Fibroblast of skin of left biceps (primary cell): ENCODE measurements at places on chromosomes 6 and 20.

DNA sequence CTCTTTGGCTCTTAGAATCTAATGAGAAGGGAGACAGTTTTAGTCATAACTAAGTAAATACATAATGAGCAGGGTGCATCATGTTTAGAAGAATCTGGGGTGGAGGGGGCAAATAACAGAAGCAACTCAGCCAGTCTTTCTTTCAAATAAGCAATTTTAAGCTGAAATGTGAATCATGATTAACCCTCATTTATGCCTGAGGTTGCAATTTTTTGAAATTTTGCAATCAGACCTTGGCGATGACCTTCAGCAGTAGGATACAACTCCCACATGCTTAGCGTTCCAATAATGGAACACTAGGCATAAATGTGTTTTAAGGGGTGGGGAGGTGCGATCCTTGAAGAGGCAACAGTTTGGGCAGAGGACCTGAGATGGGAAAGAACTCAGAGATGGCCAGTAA lies 30.6 kb downstream of the TMEM14B start:
- DNase-seq = no peak

DNA sequence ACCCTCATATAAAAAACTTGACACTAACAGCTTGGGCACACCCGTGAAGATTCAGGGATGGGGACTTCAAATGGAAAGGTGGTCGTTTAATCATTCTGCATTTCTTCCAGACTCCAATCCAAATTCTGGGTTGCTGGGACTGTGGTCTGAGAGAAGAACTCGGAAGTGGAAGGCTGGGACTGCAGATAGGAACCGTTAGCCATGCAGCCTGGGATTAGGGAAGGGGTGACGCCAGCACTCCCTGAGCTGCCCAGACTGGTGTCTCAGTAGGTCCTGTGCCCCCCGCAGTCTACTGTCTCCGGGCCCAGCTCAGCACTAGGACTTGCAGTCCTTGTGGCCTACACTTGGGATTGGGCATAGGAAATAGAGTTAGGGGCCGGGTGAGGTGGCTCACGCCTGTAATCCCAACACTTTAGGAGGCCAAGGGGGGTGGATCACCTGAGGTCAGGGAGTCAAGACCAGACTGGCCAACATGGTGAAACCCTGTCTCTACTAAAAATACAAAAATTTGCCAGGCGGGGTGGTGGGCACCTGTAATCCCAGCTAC lies 511 bp upstream of the CLIC1 start:
- no peak for DNase-seq

DNA sequence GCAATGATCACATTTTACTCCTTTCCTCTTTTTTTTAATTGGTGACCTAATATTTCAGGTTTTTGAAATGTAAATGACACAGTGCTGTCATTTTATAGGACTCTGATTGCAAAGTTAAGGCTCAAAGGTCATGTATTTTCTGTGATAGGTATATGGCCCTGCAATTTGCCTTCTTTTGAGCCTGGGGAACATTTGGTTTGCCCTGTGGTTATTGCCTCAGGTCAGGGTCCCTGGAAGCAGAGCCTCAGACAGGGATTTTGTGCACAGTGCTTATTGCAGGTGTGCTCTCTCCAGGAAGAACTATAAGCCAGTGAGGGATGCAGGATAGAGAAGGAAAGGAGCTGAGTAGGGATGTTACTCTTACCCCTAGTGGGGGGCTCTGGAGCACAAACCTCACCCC lies 229.3 kb upstream of the ECI2 start:
- DNase-seq = no peak

GRCh38 chr20:24935140-24935539 lies 13.9 kb upstream of the CST7 start:
- no peak for DNase-seq

DNA sequence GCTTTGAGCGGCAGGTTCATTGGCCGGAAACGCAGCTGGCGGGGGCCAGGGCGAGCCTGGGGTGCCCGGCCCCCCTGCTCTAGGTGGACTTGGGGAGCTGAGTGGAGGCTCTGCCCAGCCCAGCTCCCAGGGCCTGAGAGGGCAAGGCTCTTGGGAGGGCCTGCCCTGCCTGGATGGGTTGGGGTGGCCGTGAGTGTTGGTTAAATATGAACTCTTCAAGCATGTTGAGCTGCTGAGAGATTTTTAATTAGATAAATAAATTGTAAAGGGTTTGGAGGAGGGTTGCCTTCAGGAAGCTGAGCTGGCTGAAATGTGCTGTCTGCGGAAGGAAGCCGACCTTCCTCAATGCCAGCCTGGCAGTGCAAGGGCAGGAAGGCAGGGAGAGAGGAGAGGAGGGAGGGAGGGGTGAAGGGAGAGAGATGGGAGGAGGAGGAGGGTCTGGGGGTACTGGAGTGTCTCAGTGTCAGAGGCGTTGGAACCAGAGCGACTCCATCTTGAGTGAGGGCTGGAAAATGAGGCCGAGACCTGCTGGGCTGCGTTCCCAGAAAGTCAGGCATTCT lies 39.4 kb upstream of the PMEPA1 start:
- no peak for DNase-seq

DNA sequence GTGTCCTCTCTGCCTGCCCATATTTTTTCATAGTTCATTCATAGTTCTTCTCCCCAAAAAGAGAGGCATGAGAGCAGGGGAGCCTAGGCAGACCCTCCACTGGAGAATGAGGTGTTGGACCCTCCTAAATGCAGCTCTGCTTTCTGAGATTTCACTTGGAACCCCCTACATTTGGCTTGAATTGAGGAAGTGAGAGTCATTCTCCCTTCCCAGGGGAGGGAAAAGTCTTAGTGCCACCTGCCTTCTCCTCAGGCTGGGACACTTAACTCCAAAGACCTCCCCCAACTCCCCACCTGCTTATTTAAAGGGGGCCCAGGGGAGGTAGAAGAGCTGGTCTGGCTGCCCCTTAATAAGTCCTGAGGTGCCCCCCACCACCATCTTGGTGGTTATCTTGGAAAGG lies 78.2 kb downstream of the CHMP4B start:
- DNase-seq = no peak

- DNase-seq = no peak
Observed at GRCh38 chr6:16665992-16666391, 95.3 kb downstream of the ATXN1 start.

GRCh38 chr6:145532361-145532760 lies 203.0 kb downstream of the EPM2A start:
- no peak for DNase-seq

DNA sequence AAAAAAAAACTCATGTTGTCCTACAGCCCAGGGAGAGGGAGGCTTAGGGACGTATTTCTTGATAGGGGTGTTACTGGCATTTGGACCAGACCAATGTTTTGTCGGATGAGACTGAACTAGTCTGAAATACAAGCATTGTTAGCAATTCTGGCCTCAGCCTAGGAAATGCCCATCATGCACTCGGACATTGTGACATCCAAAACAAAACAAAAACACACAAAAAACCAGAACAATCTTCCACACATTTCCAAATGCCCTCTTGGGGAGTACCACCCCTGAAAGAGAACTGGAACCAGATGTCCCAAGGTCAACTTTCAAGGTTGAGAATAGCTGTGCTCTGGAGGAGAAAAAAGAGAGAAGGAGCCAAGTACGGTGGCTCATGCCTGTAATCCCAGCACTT lies 299.1 kb upstream of the JARID2 start:
- DNase-seq = no peak

DNA sequence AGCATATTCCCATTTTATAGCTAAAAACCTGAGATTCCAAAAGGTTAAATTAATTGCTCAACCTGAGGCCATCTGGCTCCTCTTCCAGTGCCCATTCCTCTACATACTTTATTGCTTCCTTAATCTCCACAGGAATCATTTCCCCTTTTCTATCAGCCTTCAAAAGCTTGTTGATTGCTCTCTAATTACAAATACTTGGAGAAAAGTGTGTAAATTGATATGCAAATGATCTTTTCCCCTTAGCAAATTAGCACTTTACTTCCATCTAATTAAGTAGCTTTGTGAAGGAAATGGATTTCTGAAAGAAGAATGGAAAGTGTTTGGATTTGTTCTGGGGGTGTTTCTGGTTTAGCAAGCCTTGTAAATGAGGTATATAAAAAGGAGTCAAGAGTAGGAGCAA lies 323.3 kb downstream of the GRIK2 start:
- no peak for DNase-seq

GRCh38 chr20:47262008-47262364 lies 94.5 kb downstream of the ZMYND8 start:
- DNase-seq = no peak

GRCh38 chr6:57173886-57174510 lies 1.9 kb downstream of the BAG2 start:
- DNase-seq = peak; percentile 47

DNA sequence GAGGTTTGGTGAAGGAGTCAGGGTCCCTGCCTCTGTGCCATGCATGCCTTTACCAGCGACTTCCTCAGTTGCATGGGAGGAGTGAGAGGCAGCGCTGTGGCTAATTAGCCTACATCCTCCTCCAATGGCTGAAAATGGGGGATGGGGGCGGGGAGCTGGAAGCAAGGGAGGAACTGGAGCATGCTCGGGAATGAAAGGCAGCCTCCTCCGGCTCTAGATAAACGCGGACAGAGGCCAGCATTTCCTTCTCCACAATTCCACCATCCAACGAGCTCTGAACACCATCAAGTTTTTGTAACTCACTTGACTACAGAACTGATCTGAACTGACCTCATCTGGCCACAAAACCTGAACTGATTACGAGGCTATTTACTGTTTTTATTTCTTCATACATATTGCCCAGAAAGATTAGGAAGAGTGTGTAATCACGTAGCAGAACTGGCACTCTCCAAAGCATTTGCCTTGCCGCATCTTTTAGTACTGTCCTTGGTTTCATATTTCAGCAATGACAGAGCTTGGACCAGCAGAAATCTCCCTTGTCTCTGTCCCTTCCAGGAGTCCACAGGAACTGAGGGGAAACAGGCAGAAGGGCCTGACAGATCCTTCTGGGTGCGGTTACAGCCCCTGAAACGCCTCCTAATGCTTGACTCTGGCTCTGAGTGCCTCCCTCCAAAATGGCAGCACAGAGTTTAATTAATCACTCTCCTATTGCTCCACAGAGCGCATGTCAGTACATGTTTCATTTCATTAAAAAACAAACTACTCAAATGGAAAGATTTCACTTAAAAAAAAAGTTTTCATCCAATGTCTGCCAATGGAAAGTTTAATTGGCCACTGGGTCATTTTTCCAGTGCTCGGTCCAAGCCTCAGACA lies 58.2 kb upstream of the TRAF3IP2 start:
- DNase-seq = no peak

- DNase-seq = no peak
Observed at GRCh38 chr6:132023490-132023889, 72.3 kb upstream of the CCN2 start.

GRCh38 chr6:121550491-121551010 lies 115.1 kb downstream of the GJA1 start:
- no peak for DNase-seq

DNA sequence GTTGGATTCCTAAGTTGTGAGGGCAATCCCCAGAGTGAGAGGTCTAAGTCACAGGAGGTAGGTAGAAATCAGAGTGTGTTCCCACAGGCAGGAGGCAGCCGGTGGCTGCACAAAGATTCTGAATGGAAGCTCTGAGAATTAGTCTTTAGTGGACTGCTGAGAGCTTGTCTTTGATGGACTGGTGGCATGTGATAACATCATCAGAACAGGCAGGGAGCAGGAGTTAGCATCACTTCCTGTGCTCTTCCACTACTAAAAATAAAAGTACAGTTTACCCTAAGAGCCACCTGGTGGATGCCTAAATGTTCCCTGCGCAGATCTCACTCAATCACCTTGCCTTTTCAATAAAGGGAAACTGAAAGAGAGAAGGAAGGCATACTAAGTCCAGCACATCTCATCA lies 294.6 kb upstream of the POU3F2 start:
- no peak for DNase-seq

DNA sequence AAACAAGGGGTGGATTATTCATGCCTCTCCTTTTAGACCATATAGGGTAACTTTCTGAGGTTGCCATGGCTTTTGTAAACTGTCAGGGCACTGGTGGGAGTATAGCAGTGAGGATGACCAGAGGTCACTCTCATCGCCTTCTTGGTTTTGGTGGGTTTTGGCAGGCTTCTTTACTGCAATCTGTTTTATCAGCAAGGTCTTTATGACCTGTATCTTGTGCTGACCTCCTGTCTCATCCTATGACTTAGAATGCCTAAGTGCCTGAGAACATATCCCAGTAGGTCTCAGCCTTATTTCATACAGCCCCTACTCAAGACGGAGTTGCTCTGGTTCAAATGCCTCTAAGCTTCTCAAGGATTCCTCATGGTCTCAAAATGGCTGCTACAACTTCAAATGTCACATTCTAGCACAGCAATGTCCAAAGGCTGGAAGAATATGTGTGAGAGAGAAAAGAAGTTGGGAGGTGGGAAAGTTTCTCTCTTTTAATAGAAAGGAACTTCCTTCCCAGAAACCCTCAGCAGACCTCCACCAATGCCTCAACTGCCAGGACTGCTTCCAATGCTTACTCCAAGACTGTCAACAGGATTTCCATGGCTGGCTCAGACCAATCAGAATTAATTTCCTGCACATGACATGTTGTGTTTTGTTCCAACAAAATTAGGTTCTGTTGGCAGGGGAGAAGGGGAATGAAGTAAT lies 46.6 kb upstream of the SLC9A8 start:
- no peak for DNase-seq

DNA sequence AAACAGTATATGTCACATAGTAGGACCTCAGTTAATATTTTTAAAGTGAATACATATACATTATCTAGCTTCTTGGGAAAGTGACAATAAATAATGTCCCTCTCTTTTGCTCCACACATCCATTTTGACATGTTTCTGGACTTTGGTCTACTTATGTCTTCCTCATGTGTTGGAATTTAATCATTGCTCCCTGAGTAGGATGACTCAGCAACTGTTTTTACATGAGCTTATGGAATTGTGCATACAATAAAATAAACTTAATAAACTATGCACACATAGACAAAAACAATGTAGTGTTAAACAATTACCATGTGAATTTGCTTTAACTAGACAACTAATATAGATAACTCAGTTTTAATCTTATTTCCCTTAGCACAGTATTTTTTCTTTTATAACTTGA lies 503.8 kb downstream of the TFAP2B start:
- DNase-seq = no peak

- DNase-seq = no peak
Observed at GRCh38 chr6:20213271-20213798, 1.1 kb upstream of the MBOAT1 start.

DNA sequence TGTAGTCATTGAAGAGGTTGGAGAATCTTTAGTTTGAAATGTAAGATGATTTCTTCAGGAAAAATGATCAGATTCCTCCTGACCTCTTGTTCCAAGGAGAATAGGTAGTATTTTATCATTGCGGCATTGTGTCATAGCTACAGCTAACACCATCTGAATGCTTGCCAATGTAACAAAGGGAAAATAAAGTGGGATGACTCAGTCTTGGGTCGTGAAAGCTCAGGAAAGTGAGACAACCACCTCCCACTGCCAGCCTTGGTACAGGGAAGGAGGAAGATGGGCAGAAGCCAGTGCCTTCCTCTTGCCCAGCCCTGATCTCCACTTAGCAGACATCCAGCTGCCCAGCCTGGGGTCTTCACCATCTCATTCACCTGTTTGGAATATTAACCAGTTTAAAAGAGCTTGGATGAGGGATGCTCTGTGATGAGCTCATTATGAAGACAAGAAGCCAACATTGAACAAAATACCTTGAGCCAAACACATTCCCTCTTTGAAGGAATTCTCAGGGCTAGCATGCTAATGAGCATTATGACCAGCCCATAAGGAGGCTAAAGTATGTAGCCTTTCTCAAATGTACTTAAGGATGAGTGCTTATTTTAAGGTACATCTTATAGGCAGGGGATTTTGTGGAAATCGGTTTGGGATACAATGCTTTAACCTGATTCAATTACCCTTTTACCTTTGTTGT lies 40.0 kb upstream of the APCDD1L start:
- no peak for DNase-seq
